Right atrium auricular region (tissue), 2 donors: ENCODE measurements at places on chromosomes 6 and 20. TPM values are rescaled to one million over a fixed set of nuclear protein-coding genes. Genes with fewer than 3 reads are reported as not detected.

Gene DPPA5
- total RNA-seq: not detected

Gene DEFB124
- total RNA-seq: not detected

Gene HSPA12B
- total RNA-seq: 13.4 TPM

Gene FAM83C
- total RNA-seq: not detected

Gene PKIB
- total RNA-seq: not detected

Gene DUSP15
- 8.8 TPM for total RNA-seq

Gene PROKR2
- total RNA-seq: not detected

Gene TLDC2
- 0.30 TPM for total RNA-seq

Gene ELOVL2
- 1.6 TPM for total RNA-seq

Gene CST9
- not detected for total RNA-seq

Gene HLA-DPB1
- total RNA-seq: 76.7 TPM

Gene FAM184A
- 1.3 TPM for total RNA-seq
